ENCODE measurements at places on chromosomes 1 and 21.

DNA sequence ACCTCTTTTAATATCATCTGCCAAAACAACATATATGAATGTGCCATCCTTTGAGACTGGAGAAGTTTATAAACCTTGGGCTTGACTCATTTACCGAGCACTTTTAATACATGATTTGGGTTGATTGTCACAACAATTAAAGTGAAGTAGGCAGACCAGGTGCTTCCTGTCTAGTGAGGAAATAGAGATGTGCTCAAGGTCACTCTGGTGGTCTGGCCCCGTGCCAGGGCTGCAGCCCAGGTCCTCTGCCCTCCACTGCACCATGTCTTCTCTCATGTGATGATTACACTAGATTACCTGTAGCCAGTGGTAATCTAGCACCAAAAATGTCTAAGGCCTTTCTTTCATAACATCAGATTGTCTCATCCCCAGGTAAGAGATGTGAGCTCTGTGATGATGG, 61.8 kb upstream of the LAMC2 start:
- no peak for DNase-seq

DNA sequence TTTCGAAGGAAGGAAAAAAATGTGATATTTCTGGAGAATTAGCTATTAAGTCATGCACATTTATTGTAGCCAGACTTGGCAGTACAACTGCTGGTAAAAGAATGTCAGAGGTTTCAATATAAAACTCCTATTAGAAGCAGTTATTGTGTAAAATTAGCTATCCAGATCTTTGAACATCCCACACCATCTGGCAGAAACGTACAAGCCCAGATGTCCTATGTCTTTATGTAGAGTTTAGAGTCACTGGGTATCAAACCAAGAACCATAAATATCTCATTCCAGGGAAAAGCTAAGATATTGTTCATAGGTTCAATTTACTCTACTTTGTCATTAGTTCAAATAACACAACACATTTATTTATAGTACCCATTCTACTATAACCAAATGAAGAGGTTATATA, 31.4 kb downstream of the OLFM3 start:
- no peak for DNase-seq

DNA sequence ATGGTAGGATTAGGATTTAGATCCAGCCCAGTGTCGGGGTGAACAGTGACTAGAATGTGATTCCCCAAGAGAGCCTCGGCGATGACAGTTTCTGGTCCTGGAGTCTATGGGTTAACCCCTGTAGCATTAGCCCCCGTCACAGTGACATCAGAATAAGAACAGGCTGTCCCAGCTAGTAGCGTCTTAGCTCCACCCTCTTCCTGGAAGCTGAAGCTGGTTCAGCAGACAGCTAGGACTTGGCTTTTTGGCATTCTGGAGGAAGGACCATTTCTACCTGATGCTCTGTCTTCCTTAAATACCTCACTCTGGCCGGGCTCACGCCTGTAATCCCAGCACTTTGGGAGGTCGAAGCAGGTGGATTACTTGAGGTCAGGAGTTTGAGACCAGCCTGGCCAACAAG, 5.0 kb downstream of the NDUFS2 start:
- DNase-seq: no peak

DNA sequence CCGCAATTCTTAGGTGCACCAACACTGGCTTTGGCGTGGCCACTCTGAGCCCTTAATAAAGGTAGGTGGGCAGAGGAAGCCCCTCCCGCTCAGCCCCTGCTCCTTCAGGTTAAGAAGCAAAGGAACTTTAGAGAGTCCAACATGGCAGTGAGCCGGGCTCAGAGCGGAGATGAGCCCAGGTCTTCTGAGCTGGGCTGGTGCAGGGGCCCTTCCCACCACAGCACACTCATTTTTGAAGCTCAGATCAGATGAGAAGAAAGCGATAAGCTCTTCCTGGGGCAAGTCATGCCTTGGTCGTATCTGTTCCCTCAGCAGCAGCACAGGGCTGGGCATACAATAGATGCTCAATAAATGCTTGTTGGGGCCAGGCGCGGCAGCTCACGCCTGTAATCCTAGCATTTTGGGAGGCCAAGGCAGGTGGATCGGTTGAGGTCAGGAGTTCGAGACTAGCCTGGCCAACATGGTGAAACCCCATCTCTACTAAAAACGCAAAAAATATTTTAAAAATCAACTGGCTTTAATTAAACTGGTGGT, 51.1 kb upstream of the TARDBP start:
- DNase-seq: no peak

DNA sequence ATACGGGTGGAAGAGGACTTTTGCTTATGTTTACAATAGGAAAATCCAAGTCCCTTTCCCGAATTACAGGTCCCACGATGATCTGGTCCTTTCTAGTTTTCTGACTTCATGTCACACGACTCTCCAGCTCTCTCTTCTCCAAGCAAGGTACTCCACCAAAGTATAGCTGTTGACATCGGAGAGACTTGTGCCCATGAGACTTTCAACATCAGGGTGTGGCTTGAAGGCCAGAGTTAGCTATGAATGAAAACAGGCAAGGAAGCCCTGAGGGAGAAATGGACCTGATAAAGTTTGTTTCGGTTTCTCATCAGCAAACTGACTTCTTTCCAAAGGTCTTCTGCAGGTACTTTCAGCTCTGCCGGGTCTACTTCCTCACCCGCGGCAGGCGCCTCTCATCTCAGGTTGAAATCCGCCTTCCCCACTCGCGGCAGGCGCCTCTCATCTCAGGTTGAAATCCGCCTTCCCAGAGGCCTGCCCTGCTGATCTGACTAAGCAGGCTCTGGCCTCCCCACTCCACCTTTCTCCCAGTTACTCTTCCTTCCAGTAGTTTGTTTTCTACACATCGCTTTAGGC, 2.1 kb upstream of the PER3 start:
- no peak for DNase-seq

DNA sequence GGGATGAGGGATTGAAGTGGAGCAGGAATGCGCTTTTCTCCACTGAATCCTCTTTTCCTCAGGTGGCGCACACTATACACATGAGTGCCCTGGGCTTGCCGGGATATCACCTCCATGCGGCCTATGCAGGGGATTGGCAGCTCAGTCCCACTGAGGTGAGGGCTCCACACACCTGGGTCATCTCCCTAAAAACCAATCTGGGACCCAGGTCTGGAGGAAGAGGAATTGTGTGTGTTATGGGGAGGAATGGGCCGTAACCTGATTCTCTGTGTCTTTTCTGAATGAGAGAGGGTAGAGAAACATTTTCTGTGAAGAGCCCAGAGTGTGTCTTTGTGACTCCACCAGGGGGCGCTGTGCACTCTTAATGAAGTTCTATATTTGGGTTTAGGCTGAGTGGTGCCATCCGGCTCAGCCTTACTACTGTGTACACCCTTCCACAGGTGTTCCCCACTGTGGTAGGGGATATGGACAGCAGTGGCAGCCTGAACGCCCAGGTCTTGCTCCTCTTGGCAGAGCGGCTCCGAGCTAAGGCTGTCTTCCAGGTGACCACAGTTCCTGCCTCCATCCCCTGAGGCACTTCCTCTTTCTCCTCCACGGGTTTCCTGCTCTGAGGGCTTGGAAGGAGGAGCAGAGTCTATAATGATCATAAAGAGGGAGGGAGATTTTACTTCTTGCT, 1.5 kb downstream of the TOMM40L start:
- peak; percentile 92 for DNase-seq

DNA sequence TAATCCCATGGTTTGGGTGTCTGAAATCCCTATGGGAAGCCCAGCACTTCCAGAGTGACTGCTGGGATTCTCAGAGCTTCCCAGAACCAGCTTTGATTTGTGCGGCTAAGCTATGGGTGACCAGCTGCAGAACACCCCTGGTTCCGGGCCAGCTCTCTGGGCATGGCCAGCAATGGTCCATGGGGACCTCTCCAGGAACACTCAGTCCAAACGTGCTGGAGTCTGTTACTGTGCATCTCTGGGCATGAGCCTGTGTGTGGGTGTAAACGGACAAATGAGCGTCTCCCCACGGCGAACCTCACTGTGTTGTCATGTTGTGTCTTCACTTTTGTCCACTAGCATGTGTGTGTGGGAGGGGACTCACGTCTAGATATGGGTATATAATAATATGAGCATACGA, 54.4 kb downstream of the MAB21L3 start:
- no peak for DNase-seq

Measured in NCI-H526 treated with DMSO at 0.1 percent for 48 hours (cell line).